ENCODE measurements at places on chromosomes 3 and 15.

GRCh38 chr15:80437334-80437891 is 33.2 kb downstream of the ARNT2 start:
- DNase-seq, result no peak

GRCh38 chr15:57920911-57921310 is 144.6 kb downstream of the ALDH1A2 start:
- DNase-seq, result no peak

DNA sequence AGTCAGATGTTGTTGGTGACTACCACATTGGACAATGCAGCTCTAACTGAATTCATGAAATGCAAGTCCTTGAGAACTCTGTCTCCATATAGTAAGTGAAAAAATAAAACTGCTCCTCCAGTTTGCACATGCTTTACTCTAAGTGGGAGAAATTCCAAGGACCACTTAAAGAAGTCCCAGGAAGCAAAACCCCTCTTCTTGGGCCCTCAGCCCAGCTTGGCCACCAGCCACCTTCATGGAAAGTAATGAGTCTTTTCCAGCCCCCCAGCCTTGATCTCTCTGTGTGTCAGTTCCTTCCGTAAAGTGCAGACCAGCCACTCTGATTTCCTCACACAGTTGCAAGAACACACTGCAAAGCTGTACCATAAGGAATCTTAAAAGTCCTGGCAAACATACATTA is 34.5 kb downstream of the DAPK2 start:
- no peak for DNase-seq

DNA sequence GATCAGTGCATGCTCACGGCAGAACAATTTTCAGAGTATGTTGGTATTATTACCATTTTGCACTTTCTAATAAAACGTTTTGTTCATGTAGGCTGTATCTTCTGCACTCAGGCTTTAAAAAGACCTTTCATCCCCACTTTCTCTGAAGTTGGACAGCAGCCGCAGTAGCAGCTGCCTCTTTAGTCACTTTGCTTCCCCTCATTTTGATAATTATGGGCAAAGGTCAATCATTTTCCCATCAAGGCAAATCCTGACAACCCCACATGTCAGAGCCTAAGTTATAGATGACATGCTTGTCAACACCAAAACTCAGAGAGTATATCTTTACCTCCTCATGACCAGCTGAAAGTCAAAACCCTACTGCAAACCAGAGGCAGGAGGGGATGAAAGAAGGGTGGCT is 99.7 kb downstream of the ROBO2 start:
- no peak for DNase-seq

DNA sequence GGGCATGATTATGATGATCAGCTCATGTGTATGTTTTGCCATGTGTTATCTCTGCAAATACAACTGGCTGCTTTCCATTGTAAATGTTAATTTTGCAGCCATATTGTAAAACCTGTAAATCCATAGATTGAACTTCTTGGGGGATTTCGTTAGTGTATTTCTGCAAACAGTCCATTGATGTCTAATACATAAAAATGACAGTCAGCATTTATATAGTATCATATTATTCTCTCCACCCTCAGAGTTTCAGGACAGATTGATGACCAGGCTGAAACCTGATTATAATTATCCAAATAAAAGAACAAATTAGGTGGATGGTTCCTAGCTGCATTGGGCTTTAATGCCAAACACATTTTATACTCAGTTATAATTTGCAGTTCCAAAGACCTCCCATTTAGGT is 276.8 kb downstream of the FEZF2 start:
- no peak for DNase-seq

DNA sequence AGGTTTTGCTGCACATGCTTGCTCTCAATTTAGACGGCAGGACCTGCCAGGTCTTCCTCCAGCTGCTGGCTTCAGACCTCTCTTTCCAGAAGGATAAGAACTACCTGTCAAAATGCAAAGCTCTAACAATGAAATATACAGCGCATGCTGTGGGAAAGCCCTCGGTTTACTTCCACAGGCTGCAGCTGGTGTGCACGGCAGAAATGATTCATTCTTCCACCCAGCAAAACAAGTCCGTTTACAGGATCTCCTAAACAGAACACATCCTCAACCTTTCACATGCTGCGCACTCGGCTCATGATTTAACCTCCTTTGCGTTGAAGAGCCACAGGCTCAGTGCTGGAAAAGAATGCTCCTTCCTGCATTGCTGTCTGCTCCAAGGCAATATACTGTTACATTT is 92.4 kb upstream of the WNT5A start:
- no peak for DNase-seq

- DNase-seq, result no peak
Measured at GRCh38 chr3:150074277-150074676, 103.6 kb upstream of the PFN2 start.

GRCh38 chr3:46719044-46719565 is 1.4 kb upstream of the PRSS50 start:
- no peak for DNase-seq

DNA sequence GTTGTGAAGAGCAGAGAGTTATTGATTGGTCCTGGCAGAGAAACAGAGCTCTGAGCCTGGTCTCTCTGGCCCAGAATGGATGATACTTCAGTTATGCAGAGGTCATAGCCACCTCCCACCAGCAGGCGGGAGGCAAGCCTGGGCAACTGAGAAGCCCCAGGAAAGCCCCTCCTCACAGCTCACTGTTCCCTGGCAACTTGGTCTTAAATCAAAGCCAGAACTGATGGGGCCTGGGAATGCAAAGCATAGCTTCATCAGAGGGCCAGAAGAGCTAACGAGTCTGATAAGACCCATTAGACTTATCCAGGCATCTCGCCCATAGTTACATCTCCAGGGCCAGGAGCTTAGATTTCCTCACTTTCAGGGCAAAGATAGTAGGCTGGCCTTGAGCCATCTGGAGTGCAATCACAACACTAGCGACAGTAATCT is 5.5 kb upstream of the COLQ start:
- no peak for DNase-seq

DNA sequence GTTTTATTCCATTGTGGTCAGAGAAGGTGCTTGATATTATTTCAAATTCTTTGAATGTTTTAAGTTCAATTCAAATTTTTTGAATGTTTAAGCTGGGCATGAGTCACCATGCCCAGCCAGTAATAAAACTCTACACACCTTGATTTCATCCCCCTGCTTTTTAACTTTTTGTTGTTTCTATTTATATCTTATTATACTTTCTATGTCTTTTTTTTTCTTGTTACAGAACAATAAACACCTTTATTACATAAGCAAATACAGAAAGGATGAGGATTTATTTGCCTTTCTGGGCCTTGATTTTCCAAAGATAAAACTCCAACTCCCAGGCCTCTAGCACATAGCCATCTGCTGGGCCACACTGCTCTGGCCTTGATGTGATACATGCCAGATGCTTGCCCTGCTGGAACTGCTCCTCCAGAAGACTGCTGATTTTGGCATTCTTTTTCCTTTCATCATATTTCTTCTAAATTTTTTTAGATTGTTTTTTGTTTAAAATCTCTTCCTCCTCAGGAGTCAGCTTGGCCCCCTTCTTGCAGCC is 14.0 kb downstream of the DNAH12 start:
- no peak for DNase-seq

- DNase-seq, result no peak
Measured at GRCh38 chr15:44058126-44058525, 136.9 kb downstream of the FRMD5 start.

DNA sequence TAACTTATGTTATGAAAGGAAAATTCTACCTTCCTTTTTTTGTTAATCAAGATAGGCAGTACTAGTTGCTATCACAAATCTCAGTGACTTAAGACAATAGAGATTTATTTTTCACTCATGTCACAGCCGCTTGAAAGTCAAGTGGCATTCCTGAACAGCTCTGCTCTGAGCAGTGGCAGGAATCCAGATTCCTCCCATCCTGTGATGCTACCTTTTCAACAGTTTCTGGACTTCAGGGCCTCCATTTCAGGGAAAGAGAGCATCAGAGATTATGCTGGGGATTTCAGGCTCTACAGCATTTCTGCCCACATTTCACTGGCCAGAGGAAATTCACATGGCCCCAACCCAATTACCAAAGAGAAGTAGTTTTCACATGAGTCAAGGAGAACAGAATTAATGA is 83.4 kb downstream of the IL1RAP start:
- no peak for DNase-seq

- no peak for DNase-seq
Measured at GRCh38 chr15:42608110-42608531, 32.7 kb downstream of the STARD9 start.

- no peak for DNase-seq
Measured at GRCh38 chr15:38611228-38611627, 46.6 kb upstream of the RASGRP1 start.

GRCh38 chr3:61111825-61112224 is 139.4 kb downstream of the FHIT start:
- no peak for DNase-seq

DNA sequence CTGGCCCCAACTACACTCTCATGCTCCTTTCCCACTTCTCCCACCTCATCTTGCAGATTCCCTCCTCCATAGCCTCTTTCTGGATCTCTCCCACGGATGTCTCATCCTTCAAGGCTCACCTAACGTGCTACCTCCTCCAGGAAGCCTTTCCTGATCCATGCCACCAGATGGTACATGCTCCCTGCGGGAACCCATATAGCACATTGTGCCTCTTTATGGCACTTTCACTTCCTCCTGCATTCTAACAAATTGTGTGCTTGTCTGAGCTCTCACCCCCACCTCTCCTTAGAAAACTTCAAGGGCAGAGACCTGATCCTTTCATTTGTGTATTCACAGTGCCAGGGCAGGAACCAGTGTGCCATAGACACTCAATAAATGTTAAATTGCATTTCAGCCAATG is 63.0 kb downstream of the HES1 start:
- no peak for DNase-seq

GRCh38 chr3:123870033-123870432 is 14.1 kb downstream of the MYLK start:
- no peak for DNase-seq

- DNase-seq, result no peak
Measured at GRCh38 chr3:76551739-76552138, 488.2 kb upstream of the ROBO2 start.

DNA sequence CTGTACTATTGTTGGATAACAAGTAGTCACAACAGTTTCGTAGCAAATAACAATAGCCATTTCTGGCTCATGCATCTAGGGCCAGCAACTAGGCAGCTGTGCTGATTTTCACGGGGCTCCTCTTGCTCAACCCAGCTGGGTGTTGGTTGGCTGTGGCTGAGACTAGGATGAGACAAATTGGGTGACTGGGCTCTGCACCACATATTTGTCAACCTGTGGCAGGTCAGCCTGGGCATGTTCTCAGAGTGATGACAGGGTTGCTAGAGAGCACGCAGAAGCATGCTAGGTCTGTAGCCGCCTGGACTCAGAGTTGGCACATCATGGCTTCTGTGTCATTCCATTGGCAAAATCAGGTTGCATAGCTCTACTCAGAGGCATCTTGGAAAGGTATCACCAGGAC is 175.9 kb downstream of the OTOL1 start:
- DNase-seq, result no peak

GRCh38 chr3:57682284-57682683 is 10.6 kb downstream of the DENND6A start:
- no peak for DNase-seq

DNA sequence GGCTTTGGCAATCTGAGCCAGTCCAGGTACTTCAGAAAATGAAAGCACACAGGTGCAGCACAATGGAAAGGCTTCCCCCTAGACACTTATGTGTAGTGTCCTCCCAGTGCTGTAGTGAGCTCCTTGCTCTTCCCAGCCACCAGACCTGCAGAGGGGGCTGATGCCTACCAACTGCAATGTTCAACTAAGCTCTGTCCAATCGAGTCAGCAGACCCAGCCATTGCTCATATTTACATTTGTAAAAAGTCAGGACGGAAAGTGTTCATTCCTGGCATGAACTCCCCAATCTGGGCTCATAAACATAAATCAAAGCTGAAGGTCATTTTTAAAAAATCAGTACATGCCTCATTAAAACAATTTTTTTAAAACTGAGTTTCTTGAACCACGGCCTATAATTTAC is 73.0 kb downstream of the FOXP1 start:
- no peak for DNase-seq

DNA sequence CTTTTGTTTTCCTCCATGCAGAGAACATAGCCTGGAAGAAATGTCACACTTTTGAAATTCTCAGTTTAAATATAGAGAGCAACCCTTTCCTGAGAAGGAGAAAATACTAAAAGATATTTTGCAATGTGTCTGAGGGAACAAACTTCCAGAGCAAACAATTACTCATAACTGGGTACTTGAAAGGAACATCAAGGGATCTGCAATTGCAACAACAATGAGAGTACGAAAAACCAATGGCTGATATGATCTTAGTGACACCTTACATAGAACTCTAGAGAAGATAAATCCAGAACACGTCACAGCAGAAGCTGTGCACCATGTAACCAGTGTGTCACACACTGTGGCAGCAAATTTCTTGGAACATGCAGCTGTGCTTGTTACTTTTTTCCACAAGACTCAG is 14.6 kb upstream of the ARPP21 start:
- DNase-seq, result no peak

GRCh38 chr3:65490114-65490513 is 548.6 kb downstream of the MAGI1 start:
- no peak for DNase-seq

DNA sequence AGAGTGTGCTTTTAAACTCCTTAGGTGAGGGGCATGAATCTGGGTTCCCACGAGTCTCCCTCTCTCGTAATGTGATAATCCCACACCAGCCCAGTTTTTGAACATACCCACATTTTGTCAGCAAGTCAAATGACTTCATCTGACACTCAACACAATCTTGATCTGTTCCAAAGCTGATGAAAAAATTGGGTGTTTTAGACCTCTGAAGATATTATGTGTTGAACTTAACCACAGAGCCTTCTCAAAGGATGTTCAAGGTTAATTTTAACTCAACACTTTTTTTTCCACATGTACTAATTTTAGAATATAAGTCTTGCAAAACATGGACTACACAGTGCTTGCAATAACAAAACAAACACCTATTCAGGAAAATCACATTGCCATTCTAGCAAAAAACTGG is 123.1 kb downstream of the TGFBR2 start:
- no peak for DNase-seq

- no peak for DNase-seq
Measured at GRCh38 chr3:27221264-27221932, 147.8 kb downstream of the NEK10 start.

- no peak for DNase-seq
Measured at GRCh38 chr3:10870296-10870695, 54.3 kb downstream of the SLC6A11 start.

DNA sequence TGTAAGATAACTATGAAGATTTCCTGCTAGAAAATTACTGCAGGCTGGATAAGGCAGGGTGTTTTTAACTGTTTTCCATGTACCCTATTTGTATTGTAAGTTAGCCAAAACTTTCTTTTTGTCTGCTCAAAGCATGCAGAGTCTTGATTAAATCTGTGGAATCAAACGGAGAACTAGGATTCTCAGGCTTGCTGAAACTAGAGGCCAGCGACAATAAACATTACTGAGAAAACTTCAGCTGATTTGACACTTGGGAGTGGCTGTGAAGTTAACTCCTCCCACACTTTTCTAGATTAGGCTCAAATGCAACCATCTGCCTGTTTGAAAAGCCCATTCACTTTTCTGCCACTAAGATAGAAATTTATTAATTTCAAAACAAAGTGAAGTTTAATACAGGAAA is 153.2 kb upstream of the FRMD4B start:
- DNase-seq, result no peak

GRCh38 chr15:63612300-63612699 is 15.1 kb downstream of the FBXL22 start:
- DNase-seq, result no peak

GRCh38 chr15:58437531-58438105 is 5.8 kb downstream of the LIPC start:
- no peak for DNase-seq

- DNase-seq, result no peak
Measured at GRCh38 chr3:124780761-124781475, 50.7 kb downstream of the UMPS start.

- peak; percentile 34 for DNase-seq
Measured at GRCh38 chr15:80418892-80419537, 14.8 kb downstream of the ARNT2 start.

Measured in NCI-H345 (cell line).